Fibroblast of lung (primary cell): ENCODE measurements at places on chromosomes 11 and 22. TPM values are rescaled to one million over a fixed set of nuclear protein-coding genes. Genes with fewer than 3 reads are reported as not detected.

DNA sequence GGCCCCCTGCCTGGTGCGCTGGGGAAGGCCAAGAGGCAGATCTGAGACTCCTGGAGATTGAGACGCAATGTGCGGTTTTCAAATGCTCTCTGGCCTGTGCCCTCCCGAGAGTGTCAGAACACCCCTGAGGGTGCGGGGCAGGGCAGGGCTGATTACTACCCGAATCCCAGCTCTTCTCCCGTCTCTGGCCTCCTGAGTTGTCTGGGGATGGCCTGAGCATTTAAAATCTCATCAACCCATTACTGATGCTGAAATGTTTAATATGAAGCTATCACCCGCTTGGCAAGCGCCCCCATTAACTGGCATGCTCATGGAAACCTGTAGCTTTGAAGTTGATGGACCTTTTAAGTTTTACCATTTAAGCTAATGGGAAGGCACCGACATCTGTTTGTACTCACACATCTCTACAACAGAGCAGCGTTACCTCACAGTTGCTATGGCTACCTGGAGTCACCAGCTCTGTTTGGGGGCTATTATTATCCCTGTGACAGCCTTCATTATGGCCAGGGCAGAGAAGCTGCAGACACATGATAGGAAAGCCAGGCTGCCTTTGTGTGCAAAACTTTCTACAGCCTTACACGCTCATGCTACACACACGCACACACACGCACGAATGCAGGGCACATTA is 3.6 kb upstream of the MB start:
- DNase-seq = peak; percentile 21

DNA sequence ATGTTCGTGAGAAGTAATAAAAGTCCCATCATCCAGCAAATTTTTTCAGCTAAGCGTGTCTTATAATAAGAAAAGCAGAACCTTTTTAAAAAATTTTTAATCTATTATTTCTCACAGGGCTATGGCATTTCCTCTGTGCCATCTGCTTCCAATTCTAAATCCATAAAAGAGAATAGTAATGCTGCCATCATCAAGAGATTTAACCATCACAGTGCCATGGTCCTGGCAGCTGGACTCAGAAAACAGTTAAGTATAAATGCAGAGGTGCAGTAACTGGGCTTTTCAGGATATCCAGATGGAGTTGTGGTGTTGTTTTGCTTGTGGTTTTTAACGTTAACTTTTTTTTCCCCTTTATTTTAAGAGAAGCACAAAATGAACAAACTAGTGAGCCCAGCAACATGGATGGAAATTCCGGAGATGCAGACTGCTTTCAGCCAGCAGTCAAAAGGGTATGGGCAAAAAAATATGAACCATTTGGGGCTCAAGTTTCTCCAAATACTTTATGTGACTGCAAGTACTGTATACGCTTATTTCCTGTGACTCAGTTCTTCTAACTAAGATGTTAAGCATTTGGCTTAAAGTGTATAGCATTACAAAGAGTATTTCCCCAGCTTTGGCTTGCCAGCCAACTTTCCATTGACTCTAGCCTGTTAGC is 25.2 kb downstream of the GTF2H1 start:
- DNase-seq = peak; percentile 54

GRCh38 chr11:77130763-77131513 is 2.9 kb downstream of the MYO7A start:
- DNase-seq = peak; percentile 46

DNA sequence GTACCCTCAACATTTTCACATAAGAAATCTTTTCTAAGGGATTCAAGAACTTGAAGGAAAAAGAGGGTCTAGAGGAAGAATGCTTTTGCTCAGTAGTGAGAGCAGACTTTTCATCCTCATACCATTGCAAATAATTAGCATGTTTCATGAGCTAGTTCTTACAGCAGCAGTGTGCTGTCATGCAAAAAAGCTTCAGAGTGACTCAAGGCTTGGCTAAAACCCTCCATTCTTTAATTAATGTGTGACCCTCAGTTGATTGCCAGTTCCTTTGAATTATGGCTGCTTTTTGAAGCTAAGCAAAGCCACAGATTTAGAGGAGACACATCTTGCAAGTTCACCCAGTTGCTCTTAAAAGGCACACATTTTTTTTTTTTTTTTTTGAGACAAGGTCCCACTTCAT is 36.6 kb upstream of the PCF11 start:
- no peak for DNase-seq

- DNase-seq = no peak
Measured at GRCh38 chr11:13284776-13285588, 7.4 kb downstream of the BMAL1 start.

DNA sequence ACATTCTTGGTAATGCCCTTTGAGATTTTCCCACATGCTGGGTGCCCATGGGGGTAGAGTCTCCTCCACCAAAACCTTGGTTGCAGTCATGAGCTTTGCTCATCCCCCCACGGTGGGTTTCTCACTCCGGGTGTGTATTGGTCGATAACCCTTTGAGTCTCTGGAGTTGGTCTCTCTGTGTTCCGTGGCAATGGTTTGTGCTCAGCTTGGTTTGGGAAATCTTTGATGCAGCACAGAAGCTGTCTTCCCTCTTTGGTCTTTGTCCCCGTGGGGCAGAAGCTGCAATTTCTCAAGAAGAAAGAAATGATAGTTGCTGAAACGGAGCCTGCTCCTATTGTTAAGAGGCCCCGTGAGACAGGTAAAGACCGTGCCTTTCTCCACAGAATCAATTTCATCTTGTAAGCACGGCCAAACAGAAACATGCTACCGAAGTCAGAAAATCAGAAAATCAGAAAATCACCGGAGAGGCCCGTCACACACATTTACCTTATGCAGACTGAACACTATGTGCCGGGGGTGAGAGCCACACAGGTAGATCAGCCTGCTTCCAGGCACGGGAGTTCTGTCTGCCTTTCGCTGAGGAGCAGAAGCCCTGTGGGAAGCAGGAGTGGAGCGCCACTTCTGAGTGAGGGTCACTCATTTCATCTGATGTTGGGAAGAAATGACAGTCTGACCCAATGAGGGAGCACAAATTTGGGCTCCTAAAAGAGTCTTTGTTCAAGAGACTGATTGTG is 186.1 kb downstream of the TBC1D22A start:
- DNase-seq = no peak

GRCh38 chr11:95821640-95822039 is 31.3 kb downstream of the CEP57 start:
- peak; percentile 78 for DNase-seq

DNA sequence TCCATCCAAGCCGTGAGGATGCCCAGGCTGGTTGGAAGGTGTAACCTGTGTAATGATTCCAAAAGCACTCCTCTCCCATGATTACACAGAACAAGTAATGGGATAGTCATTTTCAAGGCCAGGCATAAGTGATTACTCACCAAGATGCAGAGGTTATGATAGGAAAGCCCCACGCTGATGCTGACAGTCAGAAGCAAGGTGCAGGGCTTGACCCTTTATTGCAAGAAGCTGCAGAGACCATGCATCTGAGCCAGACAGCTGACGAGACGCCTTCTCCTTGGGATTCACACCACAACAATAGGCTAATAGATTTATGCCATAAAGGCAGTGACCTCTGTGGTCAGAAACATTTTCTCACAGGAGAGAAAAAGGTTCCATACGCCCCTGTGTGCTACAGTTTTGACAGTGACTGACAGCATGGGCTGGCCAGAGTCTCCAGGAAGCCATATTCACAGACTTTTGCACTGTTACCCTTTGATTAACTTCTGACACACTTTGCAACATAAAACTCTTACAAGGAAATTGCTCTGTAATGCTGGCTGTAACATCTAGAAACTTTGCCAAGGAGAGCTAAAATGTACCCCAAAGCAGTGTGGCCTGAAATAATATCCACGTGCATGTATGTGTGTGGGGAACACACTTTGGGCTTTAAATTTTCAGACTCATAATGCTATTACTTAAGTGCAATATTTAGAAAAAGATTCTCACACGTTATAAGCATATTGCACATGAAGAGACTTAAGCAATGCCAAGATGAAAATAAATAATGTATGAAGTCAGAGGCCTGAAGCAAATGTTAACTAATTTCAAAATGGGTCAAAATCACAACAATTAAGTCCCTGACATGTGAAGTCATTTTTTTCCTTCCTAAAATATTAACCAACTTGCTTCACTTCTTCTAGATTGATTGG is 1079.0 kb upstream of the TENM4 start:
- DNase-seq = no peak

DNA sequence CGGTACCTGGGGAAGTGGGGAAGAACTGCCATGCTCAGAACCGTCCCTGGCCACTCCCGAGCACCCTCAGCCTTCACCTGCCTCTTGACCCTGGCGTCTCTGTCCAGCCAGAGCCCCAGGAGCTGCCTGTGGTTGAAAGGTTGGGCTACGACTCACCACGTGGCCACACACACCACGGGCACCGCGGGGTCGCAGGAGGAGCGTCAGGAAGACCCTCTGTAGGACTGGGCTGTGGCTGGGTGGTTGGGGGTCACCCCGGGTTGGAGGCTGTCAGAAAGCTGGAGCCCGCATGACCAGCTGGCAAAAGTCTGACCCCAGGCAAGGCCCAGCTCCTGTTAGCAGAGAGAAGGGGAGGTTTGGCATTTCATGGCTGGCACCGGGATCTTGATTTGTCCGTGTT is 11.5 kb downstream of the KRTAP5-5 start:
- DNase-seq = no peak

DNA sequence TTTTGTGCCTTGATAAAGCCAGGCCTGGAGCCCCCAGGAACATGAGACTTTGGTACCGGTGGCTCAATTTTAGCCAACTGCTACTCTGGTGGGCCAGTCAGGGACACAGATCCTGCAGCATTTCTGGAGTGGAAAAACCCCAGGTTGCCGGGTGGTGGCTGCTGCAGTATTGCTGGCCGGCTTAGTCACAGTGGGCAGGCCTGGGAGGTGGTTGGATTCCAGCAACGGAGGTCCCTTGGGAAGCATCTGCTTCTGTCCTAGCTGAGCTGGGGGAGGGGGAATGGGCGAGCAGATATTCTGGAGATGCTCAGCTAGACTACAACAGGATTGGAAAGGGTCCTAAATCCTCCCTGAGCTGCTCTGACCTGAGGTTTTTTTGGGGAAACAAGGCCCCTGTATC is 31.6 kb upstream of the ACCSL start:
- peak; percentile 72 for DNase-seq

DNA sequence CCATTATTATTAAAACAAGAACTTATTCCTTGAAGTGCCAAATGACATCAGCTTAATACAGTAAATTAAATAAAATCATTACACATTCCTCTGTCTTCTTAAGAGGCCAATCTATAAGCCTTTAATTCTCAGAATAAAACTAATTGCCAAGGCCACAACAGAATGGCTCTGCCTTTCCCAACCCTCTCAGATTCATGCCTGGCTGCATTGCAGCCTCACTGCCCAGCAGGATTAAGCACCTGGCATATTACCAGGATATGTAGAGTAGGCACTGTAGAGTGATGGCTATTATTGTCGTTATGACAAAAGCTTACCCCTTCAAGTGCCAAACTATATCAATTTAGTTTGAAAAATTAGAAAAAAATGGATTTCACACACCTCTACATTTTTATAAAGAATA is 9.4 kb upstream of the CALCA start:
- no peak for DNase-seq

DNA sequence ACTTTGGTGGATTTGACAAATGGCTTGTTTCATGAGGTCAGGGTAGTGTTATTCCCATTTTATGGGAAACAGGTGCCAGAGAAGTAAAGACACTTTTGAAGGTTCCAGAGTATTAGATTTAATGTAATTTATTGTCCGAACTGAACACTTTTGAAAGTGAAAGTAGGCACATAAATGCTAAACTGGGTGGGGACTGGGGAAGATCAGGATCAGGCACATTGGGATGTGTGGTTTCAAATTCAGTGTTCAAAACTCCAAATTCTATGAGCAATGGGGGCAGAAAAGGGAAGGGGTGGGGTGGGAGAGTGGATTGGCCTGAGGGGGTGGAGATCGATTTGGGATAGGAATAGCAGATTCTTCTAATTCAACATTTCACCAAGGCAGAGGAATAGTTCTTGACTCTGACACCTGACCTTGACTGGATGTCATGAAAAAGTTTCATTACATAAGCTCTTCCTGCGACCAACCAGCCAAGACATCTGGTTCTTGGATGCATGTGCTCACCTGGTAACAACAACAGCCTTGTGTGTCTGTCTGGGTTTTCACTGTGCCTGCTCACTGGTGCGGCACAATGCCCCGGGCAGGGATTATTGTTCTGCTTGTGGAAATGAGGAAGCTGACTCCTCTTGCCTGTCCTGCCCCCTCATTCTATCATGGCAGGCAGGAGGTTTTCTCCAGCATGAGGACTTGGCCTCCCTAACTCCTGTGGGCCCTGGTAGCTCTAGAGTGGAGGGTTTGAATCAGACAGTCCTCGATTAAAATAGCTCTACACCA is 10.8 kb downstream of the PPFIBP2 start:
- no peak for DNase-seq

Gene RAG2
- polyA plus RNA-seq = not detected in 2 replicates

Gene ZW10
- 15.4 and 19.3 TPM in 2 replicates for polyA plus RNA-seq

Gene OR52N4
- 0.08 TPM in 1 of 2 replicates, not detected in the other for polyA plus RNA-seq

Gene C11orf42
- not detected in 2 replicates for polyA plus RNA-seq

Gene LSP1
- 0.19 and 1.3 TPM in 2 replicates for polyA plus RNA-seq

Gene CNIH2
- polyA plus RNA-seq = 0.57 and 1.4 TPM in 2 replicates

Gene SLC17A6
- polyA plus RNA-seq = not detected in 2 replicates

Gene OR8H3
- not detected in 2 replicates for polyA plus RNA-seq
